ENCODE measurements at places on chromosomes 5 and 9.

GRCh38 chr9:72751541-72751940, 201.3 kb downstream of the ALDH1A1 start:
- peak; percentile 7 for DNase-seq

- DNase-seq: peak; percentile 33
Measured at GRCh38 chr5:152505442-152506042, 100.5 kb upstream of the NMUR2 start.

DNA sequence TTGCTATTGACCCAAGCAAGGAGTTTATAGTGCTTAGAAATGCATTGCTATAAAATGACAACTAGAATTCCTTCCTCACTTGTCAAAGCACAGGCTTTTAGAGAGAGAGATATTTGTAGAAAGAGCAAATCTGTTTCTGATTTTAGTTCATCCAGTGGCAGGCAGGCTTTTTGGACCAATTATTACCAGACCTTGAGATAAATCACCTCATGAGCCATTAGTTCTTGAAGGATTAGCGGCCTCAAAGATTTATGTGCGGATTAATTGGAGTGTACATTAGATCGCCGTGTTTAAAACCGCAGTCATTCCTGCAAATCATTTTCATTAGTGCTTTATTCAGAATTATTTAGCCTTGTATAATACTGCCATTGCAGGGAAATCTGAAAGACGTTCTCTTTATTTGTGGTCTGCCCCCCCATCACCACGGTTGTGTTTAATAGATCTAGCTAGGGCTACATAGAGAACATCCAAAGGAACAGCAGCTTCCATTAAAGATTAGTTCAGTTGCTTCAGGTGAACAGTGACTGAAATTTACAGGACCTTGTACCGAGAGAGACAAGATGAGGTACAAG, 28.8 kb upstream of the TJP2 start:
- DNase-seq: no peak

DNA sequence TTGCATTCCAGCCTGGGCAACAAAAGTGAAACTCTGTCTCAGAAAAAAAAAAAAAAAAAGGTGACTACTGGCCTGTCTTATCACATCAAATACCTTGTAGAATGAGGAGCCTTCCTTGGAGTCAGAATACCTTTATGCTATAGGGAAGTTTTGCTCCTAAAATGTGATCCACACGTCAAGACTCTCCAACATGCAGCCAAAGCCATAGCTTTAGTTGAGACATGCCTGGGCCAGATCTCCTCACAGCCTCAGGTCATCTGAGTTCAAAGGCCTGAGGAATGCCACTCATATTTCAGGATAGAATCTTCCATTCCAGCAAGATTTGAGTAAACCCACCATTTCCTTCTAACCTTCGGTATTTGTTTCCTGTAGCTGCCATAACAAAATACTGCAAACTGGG, 13.7 kb upstream of the SOWAHA start:
- no peak for DNase-seq

GRCh38 chr5:78808818-78809217, 160.2 kb upstream of the LHFPL2 start:
- no peak for DNase-seq

Data from fibroblast of lung (primary cell).